NCI-H1092 (cell line): ENCODE measurements at places on chromosomes 7 and 10.

DNA sequence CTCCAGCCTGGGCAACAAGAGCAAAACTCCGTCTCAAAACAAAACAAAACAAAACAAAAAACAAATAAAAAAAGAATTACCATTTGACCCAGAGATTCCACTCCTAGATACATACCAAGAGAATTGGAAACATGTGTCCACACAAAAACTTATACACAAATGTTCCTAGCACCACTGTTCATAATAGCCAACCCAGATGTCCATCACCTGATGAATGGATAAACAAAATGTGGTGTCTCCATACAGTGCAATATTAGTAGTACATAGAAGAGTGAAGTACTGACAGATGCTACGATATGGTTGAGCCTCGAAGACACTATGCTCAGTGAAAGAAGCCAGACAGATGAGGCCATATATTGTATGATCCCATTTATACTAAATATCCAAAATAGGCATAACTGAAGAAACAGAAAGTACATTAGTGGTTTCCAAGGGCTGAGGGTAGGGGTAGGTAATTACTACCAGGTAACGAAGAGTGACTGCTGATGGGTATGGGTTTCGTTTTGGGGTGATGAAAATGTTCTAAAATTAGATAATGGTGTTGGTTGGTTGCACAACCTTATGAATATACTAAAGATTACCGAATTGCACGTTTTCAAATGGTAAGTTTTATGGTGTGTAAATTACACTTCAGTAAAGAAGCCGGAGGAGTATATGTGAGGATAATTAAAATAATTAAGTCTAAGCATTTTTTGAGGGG is 20.0 kb downstream of the MYO1G start:
- no peak for DNase-seq

DNA sequence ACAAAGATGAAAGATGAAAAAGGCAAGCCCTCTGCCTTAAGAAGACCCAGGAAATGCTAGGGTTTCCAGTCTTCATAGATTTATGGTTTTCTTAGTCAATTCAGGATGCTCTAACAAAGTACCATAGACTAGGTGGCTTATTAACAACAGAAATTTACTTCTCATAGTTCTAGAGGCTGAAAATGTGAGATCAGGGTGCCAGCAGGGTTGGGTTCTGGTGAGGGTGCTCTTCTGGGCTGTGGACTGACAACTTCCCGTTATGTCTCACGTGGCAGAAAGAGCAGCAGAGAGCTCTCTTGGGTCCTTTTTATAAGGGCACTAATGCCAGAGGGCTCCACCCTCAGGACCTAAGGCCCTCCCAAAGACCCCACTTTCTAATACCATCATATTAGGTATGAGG is 23.7 kb downstream of the ELMO1 start:
- DNase-seq: no peak

GRCh38 chr10:32687546-32687945 is 241.6 kb downstream of the CCDC7 start:
- DNase-seq: no peak

DNA sequence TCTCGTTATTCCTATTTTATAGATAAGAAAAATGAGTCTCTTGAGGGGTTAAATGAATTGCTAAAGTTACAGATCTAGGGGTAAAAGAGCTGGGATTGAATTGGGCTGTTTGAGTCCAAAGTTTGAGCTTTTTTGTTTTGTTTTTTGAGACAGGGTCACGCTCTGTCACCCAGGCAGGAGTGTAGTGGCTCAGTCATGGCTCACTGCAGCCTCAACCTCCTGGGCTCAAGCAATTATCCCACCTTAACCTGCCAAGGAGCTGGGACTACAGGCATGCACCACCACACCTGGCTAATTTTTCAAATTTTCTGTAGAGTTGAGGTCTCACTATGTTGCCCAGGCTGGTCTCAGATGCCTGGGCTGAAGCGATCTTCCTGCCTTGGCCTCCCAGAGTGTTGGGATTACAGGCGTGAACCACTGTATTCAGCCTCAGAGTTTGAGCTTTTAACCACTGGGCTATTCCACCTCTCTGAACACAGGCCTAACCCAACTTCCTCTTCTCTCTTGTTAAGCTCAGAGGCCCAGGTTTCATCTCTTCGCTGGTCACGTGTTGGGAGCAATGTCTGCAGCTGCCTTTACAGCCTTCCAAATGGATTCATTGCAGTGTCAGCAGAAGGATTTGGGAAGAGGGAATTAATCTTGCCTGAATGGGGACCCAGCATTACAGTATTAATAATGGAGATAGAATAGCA is 8.0 kb downstream of the SUFU start:
- DNase-seq: no peak

- DNase-seq: peak; percentile 98
Observed at GRCh38 chr7:137354396-137354795, 10.9 kb upstream of the PTN start.

DNA sequence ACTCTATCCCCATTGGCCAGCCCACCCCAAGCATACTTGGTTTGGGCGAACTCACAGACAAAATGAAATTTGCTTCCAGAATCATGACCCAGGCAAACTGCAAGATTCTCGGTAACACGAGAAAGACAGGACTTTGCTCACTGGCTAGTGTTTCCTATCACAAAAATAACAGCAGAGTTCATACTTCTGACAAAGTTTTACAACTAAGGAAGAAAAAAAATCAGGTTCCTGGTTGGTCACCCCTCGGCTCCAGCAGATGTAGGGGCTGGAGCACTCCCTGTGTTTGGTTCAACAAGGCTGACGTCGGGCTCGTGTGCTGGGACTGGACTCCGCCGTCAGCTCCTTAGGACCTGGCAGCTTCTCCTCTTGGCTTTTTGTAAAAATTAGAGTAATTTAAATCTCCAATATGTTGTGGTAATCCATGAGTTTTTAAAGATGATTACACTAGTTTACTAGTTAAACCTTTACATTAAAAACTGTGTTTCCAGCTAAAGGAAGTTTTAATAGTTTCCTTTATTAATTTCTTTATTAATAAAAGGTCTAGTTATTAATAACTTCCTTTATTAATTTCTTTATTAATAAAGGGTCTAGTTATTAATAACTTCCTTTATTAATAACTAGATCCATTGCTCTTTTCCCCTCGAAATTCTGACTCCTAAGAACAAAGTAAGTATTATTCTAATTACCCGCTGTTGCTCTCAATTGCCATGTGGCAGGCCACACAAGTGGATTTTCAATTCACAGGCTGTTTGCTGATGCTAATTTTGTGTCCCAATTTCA is 115.6 kb upstream of the RNF32 start:
- DNase-seq: no peak

- DNase-seq: no peak
Observed at GRCh38 chr10:69874449-69874848, 72.7 kb downstream of the COL13A1 start.

- DNase-seq: no peak
Observed at GRCh38 chr10:106898446-106898845, 266.1 kb downstream of the SORCS1 start.

DNA sequence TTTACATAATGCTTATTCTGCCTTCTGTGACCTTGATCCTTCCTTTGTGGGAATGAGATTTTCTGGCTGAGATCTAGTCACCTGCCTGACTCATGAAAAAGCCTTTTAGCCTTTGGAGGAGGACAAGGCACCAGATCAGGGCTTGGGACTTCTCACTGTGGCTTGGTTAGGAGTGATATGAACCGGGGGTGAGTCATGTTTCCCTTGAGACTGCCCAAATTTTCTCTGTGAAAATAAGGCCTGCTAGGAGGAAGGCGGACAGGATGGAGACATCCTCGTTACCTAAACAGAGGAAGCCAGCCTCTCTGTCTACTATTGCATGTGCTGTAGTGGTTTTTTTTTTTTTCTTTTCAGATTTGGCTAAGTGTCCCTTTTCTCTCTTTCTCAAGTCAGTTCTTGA is 57.8 kb downstream of the EVX1 start:
- no peak for DNase-seq
